ENCODE measurements at places on chromosomes 4 and X.

GRCh38 chrX:27548624-27549023, 41.5 kb upstream of the DCAF8L2 start:
- DNase-seq, result no peak

DNA sequence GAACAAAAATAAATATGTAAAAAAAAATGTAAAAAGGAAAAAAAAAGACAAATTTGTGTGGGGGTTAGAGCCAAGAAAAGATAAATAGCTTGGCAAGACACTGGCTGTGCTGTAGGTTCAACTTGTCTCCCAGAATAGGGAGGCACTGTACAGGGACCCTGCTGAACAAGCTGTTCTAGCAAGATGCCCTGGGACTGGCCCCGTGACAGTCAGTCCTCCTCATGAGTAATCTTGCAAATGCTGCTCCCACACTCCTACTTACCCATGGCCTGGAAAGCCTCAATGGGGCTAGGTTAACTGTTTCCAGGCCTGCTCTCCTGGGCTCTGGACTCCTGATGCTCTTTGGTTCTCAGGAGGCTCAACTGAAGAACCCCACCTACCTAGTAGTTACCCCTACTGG, 106.8 kb downstream of the ATG4A start:
- DNase-seq, result peak; percentile 76

- DNase-seq, result no peak
Measured at GRCh38 chrX:47578692-47579091, 3.5 kb upstream of the TIMP1 start.

DNA sequence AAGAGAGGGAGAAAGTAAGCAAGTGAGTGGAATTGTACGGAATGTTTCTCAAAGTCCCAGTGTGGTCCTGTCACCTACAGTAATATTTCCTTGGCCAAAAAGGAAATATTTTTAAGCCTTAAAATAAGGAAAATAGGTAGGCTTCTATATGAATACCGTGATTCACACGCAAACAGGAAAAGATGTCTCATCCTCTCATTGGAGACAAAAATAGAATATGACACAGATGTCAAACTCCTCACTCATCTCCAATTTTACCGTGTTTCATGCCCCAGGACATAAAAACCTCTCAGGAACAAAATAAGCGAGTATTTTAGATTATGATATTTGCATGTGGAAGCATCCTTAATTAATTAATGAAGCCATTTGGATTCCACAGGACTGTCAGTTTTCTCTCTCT, 1269.5 kb downstream of the RAPGEF2 start:
- DNase-seq, result no peak

DNA sequence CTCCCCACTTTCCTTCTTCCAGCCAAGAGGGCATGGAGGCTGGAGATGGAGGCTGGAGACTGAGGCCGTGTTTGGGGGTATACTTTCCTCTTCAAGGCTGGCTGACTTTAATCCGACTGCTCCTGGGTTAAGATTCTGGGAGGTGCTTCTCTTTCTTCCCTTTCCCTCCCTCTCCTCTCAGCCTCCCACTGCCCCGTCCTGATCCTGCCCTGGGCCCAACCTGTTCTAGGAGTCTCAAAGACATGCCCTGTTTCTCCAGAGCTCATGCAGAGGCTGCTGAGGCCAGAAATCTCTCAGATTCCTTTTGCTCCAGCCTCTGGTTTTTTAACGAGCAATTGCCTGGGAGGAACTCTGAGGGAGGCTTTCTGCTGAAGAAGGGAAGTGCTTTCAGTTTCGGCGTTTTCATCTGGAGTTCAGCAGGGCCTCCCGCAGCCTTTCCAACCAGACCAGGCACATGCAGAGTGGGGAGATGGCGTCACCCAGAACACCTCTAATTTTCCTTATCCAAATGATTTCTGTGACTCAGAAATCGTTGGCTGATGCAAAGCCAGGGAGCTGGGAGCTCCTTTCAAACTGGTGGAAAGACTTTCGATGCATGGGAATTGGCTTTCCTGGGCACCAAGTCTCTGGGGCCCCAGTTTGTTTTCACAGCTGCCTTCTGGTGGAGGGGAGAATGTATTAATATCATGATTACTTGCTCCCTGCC, 34.5 kb upstream of the FAM9C start:
- peak; percentile 77 for DNase-seq

DNA sequence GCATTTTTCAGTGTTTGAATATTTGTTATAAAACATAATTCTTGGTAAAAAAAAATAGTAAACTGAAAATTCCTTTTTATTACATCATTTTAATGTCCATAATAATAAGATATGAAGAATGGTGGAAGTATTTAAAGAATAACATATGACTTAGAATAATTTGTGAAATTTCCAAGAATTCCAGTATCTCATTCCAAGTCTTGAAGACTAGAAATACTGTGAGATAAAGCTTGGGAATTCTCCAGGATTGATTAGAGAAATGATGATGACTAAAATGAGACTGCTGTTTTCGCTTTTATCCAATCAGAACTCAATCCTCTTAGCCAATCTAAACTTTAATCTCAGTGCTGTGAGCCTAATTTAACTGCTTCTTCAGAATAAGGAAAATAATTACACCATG, 184.2 kb upstream of the HCCS start:
- peak; percentile 44 for DNase-seq

- peak; percentile 39 for DNase-seq
Measured at GRCh38 chrX:1592470-1593142, 1.2 kb downstream of the AKAP17A start.

GRCh38 chr4:87497578-87497977, 31.6 kb downstream of the SPARCL1 start:
- DNase-seq, result no peak

DNA sequence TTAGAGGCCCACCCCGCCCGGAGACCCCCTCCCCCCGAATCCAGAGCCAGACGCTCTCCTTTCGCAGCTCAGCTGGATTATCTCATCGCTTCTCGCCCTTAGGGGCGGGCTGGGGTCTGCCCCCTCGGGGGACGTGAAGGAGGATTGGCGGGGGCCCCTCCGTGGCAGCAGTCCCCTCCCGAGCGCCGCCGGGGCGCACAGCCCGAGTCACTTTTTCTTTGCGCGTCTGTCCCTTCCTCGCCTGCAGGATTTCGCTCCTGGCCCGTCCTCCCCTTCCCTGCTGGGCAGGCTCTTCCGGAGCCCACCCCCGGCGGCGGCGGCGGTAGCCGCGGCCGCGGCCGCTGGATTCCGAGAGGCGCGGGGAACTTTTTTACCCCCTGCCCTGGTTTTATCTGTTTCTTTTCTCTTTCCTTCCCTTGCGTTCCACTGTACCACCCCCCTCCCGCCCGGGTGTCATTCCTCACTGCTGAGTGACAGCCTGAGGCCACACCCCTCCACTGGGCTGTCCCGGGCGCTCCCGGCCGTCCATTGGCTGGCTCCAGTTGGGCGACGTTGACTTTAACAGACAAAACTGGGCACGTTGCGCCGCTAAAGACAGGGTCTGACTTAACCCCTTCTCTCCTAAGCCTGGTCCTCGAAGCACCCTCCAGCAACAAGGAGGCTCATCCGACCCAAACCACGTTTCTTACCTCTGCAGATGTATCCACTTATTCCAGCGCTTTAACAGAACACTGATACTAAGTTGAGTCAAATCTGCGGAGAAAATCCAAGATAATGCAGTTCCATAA, 492 bp upstream of the NKX3-2 start:
- peak; percentile 69 for DNase-seq

DNA sequence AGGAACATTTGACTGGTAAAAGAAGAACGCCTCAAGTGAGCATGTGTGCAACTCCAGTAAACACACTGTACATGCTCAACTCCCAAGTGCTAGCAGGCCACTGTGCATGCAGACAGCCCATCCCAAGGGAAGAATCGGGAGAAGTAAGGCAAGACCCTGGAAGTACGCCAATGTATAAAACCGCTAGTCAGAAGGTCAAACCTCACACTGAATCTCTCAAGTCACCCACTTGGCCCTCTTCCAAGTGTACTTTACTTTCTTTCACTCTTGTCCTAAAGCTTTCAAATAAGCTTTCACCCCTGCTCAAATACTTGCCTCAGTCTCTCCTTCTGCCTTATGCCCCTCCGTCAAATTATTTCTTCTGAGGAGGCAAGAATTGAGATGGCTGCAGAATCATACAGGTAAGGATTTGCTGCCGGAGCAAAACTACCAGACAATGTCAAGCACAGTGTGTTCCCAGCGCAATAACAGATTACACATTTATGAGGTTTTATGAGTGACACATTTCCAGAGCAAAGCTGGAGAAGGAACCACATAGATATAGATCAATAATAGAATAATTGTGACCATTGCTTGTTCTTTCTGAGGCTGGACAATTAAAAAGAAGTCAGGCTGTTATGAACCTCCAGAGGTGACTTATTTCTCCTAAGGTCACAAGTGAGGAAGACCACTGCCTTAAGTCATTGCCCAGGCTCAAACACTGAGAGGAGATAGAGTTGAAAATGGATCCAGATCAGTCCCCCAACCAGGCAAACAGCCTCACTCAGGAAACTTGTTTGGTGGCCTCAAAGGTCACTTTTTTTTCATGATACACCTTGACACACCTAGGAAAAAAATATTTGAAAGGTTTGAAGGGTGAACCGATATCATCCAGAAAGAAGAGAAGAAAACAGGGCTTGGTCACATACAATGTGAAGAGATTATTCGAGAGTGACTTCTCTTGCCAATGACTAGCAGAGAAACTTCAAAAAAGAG, 26.3 kb downstream of the CXCL1 start:
- peak; percentile 66 for DNase-seq

DNA sequence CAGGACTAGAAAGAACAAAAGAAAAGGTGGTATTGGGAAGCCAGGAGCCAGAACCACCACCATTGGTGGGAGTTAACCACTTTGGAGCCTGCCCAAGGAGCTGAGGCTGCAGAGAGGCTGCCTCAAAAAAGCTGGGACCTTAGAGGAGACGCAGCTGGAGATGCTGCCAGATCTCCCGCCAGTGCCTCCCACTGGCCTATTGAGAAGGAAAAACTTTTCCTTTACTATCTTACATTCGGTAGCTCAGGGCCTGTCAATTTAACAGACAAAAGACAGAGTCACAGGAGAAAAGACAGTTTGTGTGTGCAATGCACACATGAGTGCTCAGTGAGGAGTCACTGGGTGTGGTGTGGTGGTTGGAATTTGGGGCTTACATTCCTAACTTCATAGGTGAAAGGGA, 52.4 kb upstream of the HPSE start:
- no peak for DNase-seq

DNA sequence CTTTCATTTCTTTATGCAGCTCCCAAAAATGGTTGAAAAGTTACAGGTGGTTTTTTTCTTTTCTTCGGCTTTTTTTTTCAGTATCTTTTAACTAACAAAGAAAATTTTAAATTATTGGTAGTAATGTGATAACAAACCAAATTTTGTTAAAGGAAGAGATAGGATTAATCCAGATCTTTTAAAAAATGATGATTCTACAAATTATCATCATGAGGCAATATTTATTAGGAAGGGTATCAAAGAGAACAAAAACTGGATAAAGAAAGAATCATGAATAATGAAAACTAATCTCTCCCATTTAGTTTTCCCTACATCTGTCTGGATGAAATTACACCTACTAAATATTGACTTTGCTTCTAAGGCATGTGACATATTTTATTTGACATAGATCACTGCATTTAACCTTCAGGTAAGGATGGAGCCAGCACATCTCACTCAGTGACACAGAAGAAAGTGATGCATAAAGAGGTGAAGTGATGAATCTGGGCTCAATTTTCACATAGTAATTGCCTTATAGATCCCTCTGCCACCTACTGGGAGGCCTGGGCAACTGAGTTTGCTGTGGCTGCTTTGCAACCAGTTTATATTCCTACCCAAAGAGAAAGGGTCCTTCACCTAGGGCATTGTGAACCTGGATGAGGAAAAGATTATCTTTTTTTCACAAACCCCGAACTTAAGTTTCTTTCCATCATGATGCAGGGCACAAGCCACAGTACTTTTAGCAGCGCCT, 155.6 kb downstream of the HNRNPD start:
- DNase-seq, result peak; percentile 1

DNA sequence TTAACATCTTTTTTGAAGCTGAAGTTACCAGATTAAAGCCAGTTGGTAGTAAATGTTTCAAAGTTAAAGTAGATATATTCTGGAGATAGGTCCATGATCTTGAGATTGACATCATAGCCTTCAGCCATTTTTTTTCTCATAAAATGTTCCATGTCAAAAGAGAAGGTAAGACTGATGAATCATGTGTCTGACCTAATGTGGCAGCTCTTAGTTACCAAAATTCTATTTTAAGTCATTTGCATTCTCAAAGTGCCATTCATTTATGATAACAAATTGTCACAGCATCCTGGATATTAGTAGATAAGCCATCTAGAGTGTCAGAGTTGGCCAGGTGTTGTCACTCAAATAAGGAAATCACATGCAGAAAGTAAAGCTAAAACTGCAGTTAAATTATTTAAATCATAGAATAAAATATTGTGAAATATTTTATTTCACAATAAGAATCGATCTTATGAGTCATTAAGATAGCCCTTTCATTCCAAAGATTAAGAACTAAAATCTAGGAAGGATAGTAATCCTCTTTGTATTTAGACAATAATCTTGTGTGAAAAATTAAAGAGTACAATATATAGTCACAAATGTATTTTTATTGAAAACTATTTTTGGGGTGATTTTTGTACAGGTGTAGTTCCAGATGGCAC, 65.7 kb upstream of the ADAD1 start:
- no peak for DNase-seq

GRCh38 chr4:57122959-57123358, 12.8 kb upstream of the IGFBP7 start:
- DNase-seq, result no peak

GRCh38 chrX:112866175-112866574, 25.5 kb upstream of the AMOT start:
- no peak for DNase-seq

GRCh38 chrX:121135488-121136207, 88.2 kb downstream of the GLUD2 start:
- DNase-seq, result no peak

DNA sequence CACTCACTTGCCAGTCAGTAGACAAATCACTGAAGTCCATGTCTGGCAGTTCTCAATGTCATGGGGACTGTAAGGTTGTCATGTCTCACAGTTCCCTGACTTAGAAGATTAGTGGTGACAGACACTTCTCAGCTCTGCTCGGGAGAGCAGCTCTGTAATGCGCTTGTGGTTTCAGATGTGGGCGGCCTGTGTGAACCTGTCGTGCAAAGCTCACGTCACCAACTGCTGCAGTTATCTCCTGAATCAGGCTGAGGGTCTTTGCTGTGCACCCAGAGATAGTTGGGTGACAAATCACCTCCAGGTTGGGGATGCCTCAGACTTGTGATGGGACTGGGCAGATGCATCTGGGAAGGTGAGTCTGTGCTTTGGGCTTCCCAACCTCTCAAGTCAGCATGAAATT, at the start of gene IL9R:
Gene IL9R, plus strand, starts transcription at position 261 of the 400 bp plus-strand sequence. Its CDS starts 64 bp downstream, at position 325.
- DNase-seq, result no peak

DNA sequence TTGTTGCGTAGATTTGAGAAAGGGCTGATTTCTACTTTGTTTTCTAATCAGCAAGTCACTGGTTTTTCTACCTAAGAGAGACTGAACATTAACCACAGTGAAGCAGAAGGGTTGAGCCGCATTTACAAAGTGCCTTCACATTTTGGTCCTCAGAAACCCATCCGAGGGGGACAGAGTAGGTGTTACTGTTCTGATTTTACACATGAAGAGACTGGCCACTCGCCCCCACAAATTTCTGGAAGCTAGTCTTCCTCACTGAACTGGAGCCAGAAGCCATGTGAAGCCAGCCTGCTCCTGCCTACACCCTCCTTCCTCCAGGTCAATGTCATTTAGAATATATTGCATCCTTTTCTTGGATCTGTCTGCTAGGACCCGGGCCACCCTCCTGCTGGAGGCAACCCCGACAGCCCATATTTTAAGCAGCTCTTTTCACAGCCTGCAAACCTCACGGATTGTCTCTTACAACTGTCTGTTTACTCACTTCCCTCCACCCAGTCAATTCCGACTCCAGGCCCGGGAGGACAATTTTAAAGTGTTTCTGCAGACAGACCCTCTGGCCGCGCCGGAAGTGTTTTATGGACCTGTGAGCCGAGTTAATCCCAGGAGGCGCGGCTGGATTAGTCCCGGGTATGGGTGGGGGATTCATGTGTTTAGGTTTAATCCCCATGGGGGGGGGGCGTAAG, 73.2 kb upstream of the BCOR start:
- DNase-seq, result no peak
